ENCODE measurements at places on chromosomes 13 and 19.

GRCh38 chr19:16516381-16516780 is 20.2 kb downstream of the C19orf44 start:
- no peak for DNase-seq

- no peak for DNase-seq
These were observed 1.0 kb upstream of the CHAMP1 start for GRCh38 chr13:114313061-114313860.

GRCh38 chr13:48246102-48246501 is 13.1 kb downstream of the ITM2B start:
- DNase-seq, result no peak

DNA sequence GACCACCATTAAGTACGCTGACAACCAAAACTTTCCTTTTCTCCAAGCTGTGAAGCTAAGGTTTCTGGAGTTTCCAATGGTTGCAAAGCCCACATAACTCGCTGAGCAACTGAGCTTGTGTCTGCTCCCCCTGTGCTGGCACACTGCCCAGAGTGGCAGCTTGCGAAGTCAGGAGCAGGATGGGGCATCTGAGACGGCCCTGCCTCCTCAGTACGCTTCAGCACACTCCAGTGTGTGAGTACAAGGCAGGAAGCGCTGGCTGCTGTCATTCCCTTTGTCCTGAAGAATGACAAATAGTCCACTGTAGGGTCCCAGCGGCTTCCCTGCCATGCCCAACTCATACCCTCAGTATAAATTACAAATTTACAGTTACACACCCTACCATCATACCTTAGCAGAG is 51.5 kb downstream of the SKA3 start:
- no peak for DNase-seq

DNA sequence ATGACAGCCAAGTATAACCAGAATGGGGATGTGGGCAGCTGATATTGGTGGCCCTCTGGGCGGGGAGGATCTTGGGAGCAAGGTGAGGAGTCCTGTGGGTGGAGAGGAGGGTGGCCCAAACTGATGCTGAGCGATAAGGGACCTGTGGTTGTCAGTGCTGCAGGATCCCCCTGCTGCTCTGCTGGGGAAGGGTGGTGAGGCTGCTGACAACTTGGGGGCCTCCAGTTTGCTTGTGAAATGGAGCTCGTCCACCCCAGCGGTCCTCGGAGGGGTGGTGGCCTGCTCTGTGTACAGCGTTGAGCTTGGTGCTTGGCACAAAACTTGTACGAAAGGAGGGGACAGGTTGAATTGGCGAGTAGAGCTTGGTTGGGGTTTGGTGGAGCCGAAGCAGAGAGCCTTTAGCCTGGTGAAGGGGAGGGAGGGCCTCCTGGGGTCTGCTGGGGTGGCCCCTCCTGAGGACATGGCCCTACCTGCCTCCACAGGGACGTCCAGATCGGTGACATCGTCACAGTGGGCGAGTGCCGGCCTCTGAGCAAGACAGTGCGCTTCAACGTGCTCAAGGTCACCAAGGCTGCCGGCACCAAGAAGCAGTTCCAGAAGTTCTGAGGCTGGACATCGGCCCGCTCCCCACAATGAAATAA is 2.9 kb downstream of the RPS11 start:
- DNase-seq, result no peak

GRCh38 chr13:27161423-27161822 is 10.2 kb downstream of the USP12 start:
- DNase-seq, result no peak

GRCh38 chr13:112664501-112665203 is 25.2 kb upstream of the ATP11A start:
- DNase-seq, result peak; percentile 39

- no peak for DNase-seq
These were observed 12.4 kb upstream of the JUND start for GRCh38 chr19:18293642-18294466.

DNA sequence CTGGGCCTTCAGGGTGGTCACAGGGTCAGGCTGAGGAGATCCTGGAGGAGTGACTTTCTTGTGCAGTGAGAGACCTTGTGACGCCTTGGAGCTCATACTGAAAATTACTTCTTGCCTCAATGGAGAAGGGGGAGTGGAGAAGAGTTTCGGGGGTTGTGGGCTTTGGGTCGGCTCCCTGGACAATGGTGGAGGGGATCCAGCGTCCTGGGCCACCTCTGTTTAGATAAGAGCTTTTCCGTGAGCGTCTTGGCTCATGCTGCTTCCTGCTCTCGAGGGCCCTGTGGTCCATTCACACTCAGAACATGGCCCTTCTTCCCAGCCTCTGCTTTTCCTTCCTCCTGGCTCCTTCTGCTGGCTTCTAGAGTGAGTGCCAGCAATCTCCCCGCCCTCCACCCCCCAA is 81.9 kb downstream of the FLT1 start:
- DNase-seq, result no peak

DNA sequence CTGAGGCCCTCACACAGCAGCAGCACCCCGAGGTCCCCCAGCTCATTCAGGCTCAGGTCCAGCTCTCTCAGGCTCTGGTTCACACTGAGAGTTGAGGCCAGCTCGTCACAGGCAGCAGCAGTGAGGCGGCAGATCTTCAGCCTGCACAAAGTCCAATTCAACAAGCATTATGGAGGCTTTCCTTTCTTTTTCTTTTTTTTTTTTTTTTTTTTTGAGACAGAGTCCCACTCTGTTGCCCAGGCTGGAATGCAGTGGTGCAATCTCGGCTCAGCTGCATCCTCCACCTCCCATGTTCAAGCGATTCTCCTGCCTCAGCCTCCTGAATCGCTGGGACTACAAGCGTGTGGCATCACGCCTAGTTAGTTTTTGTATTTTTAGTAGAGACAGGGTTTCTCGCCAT is 22.9 kb downstream of the NLRP12 start:
- DNase-seq, result no peak

DNA sequence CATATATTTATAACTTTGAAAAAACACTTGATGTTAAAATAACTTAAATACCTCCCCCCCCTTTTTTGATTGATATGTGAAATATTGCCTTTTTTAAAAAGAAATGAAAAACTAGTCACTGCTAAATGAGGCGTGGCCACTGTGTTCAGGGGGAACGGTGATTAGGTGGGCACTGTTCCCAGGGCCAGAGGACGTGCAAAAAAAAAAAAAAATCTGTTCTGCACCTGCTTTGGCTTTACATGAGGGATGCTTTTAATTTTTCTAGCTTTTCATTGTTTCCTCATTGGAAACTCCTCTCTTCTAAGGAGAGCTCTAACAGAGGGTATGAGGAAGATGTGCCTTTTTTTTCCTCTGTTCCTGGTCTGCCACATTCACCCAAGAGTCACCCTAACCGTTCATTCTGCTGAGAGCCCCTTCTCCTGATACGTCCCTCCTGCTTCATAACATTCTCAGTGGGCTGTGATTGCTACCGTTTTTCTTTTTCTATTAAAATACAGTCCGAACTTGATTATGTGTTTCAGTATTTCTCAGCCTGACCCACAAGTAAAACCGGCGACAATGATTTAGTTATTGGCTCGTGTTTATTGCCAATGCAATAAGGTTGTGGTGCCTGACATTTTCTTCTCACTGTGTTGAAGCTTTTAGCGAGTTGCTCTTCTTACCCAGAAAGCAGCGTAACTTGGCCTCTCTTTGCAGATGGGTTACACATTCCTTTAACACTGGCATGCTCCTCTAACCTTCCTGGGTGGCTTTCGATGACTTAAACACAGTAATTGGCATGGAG is 64.8 kb upstream of the ZNF536 start:
- DNase-seq, result no peak

- DNase-seq, result no peak
These were observed 107.5 kb downstream of the KLF12 start for GRCh38 chr13:74026753-74027152.

DNA sequence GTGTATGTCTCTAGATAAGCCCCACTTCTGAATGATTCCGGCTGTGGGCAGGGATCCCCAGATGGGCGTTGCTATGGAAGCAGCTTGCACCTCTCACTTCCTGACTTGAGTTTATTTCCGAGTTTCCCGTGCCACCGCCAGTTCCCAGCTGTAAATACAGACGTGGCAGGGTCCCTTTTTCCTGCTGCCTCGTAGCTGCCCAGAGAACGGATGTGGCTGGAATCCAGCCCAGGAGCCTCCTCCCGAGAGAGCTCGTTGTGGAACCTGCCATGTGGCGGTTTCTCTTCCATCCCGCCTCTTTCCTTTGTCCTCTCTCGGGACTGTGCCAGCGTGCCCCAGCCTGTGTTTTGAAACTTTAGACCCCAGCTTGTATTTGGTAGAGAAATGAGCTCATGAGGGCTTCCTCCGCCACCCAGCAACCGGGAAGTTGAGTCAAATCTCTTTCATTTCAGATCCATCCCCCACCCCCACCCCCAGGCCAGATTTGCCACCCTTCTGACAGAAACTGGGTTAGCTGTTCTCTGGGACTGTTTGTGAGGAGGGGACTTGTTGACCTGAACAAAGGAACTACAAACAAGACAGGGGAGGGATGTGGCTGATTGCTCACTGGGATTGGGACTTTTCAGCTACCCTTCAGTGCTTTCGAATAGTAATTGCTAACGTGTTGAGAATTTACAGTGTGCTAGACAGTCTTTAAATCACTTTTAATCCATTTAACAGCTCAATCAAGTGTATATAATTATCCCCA is 96.6 kb downstream of the SIPA1L3 start:
- DNase-seq, result peak; percentile 73

DNA sequence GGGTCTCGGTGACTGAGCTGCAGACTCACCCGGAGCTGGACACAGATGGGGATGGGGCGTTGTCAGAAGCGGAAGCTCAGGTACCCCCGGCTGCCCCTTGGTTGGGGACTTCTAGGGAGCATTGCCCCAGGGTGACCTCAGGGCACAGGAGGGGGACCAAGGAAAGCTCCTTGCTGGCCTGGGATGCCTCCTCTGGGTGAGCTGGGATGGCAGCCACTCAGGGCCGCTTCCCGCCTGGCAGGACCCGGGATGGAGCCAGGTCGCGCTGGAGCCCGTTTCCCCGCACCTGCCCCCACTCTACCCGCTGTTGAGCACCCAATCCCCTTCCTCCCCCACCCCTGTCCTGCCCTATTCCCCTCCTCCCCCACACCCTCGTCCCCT is 10.8 kb downstream of the PRKCSH start:
- DNase-seq, result no peak

Measured in upper lobe of right lung (tissue), 1 donor.